K562 (cell line): ENCODE measurements at places on chromosomes 3 and 15.

DNA sequence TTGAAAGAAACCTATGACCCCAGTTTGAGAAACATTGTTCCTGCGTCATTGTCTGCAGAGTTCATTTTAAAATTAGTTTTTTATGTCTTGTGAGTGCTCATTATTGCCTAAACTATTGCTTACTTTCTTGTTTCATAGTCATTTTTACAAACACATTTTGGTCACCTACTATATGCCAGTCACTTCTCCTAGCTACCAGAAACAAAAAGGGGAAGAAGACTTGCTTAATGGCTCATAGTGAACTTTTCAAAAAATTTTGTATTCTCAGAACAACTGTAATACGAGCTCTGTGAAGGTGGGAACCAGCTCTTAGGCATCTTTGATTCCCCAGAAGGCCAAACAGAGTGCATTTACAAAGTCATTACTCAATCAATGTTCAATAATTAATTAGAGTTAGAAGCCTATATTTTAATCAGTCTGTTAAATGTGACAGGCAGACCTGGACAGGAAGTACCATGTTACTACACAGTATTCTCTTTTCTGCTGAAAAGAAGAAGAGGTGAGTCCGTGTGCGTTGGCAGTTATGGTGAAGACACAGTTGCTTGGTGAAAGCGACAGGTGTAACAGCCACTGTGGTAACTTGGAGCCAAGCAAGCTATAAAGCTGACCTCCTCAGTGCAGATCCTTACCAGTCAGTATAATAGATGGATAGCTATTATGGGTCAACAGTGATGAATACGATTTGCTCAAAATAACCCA is 46.6 kb downstream of the DPPA2 start:
- no peak for DNase-seq

GRCh38 chr3:65539616-65540015 is 499.1 kb downstream of the MAGI1 start:
- DNase-seq, result no peak

DNA sequence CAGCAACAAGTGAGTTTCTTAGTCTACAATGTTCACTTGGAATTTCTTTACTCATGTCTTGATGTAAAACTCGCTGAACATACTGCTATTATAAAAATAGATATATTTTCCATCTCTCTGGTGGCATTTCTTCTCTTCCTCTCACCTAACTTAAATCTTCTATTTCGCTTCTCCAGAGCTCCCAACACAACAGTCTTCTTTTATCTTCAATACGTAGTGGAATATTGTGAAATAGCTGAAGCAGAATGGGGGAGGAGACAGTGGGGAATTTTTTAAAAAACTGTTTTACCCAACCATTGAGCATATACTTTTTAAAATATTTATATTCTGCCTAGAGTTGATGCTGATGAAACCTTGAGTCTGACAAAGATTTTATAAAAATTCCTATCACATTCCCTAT is 548.5 kb downstream of the RBMS3 start:
- DNase-seq, result no peak

DNA sequence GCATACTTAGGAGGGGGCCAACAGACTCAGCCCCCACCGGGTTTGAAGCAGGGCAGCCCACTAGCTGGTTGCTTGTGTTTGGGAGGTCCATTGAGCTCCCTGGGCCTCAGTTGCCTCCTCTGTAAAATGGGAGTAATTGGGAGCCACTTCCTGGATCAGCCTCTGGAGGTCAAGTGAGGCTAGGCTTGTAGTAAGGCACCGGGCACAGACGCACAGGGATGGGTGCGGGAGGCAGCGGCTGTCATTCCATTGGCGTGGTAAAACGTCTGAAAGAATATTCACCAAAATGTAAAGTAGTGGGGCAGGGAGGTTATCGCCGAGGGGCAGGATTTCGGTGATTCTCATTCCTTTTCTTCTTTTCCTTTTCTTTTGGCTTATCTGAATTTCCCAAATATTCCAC is 64.6 kb downstream of the TLE3 start:
- DNase-seq, result no peak

DNA sequence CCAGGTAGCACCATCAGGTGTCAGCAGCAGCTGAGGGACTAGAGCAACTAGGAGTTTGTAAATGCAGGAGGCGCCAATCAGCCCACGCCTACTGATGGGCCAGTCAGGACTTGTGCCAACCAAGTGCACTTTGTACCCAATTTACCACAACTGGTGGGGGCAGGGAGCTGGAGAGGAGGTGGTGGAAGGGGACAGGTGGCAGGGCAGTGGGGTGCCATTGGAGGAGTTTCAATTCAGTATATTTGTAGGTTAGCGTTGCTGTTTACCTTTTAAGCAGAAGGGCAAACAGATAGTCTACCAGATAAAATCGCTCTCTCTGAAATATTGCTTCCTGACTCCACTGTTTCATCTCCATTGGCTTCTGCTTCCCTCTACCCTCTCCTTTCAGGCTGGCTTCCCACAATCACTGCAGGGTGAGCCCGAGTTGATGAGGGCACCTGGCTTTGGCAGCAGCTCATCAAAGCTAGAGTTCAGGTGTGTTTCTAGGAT is 75.7 kb downstream of the TRIM69 start:
- DNase-seq, result no peak

- DNase-seq, result no peak
These were observed 32.7 kb downstream of the RBM6 start for GRCh38 chr3:49972656-49973055.

- DNase-seq, result no peak
These were observed 15.4 kb downstream of the PARP14 start for GRCh38 chr3:122695927-122696561.

GRCh38 chr3:5103743-5104142 is 18.3 kb upstream of the ARL8B start:
- DNase-seq, result no peak

- no peak for DNase-seq
These were observed 110.0 kb upstream of the PLSCR5 start for GRCh38 chr3:146715170-146715569.

DNA sequence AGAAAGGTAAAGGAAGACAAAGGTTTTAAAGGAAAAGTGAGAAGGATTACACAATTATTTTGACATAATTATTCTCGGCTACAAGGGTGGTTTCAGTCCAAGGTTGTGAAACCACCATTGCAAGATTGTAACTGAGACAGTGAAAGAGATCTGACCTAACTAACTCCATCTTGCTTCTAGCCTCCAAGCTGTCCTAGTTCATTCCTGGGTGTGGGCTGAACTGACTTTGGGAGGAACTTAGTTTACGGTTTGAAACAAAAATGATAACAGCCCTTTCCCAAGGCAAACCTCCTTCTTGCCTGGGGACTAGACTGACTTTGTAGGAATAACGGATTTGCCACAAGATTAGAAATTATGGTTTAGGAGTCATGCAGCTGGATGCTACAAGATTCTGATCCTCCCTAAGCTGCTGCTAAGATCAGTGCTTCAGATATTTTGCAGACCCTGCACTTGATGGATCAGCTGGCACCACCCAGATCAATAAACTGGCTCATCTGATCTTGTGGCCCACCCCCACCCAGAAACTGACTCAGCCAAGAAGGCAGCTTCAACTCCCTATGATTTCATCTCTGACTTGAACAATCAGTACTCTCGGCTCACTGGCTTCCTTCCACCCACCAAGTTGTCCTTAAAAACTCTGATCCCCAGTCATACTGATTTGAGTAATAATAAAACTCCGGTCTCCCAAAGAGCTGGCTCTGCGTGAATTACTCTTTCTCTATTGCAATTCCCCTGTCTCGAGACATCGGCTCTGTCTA is 57.7 kb upstream of the AADACL2 start:
- DNase-seq, result peak; percentile 20

- DNase-seq, result no peak
These were observed 12.0 kb upstream of the ACAD9 start for GRCh38 chr3:128867200-128868125.

DNA sequence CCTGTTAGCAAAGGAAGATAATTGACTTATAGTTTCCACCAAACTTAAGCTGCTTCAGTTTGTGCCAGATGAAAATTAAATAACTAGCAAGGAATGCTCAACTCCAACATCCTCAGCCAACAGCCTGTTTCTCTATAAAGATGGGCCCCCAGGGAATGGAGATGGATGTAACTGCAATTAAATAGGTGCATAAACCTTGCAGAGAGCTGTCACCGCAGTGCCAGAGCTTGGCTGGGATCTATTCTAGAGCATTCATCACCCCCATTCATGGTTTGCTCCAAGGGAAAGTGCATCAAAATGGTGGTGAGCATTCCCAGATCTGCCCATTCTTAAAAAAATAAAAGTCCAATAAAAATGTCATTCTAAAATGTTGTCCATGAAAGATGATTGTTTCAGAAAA is 19.7 kb upstream of the RORA start:
- no peak for DNase-seq

DNA sequence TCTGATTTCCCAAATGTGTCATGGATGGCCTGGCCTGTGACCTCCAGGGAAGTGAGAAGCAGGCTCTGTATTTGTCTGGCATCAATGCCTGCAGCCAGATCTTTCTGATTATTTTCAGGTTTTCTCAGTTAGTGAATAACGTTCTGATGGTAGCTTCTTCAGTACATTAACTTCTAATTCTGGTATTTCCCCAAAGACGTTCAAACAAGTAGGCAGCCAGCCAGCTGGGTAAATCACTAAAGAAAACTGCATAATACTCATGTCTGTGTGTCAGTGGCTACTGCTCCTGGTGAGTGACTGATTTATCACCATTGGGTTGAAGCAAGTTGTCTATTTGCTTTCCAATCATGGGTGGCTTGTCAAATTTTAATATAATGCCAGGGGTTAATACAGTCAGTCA is 162.6 kb upstream of the PFN2 start:
- no peak for DNase-seq

DNA sequence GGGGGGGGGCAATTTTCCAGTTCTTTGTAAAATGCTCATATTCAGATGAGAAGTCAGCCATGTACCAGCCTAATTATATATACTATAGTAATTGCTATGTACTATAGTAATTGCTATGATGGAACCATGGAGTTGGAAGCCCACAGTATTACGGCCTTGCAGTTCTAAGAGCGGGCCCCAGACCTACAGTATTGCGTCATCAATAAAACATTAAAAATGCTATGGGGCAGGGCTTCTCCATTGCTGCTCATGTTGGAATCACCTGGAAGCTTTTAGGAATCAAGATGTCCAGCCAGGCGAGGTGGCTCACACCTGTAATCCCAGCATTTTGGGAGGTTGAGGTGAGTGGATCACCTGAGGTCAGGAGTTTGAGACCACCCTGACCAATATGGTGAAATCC is 443.7 kb upstream of the GRM7 start:
- no peak for DNase-seq

- no peak for DNase-seq
These were observed 251.7 kb upstream of the GOLGA6L4 start for GRCh38 chr15:83983634-83984458.

DNA sequence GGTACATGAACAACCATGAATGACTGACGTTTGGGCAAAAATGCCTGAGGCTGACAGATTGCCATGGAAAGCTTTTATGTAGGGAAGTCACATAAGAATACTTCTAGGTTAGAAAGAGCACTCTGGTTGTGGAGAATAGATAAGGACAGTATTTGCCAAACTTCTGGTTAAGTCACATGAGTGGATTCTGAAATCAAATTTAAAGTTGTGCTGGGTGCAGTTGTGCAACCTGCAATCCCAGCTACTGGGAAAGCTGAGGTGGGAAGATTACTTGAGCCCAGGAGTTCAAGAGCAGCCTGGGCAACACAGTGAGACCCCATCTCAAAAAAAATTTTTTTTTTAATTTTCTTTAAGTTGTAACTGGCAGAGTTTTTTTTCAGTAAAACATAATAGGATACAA is 7.2 kb upstream of the ZNF148 start:
- no peak for DNase-seq

DNA sequence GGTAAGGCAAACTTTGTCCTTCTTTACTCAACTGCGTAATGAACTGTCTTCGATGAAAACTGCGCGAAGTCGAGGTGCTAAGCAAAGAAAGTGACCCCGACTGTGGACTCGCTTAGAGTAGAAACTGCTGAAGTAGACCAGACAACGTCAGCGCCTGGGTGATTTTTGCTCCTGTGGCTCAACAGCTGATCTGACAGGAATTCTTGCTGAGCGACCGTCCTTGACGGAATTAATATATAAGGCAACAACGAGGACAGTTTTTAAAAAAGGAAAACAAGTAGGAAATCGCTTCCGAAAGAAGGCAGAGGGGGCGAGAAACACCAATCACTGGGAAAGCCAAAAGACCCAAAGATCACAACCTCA is 541 bp downstream of the RPS27L start:
- peak; percentile 61 for DNase-seq

- DNase-seq, result no peak
These were observed 13.6 kb downstream of the PDZRN3 start for GRCh38 chr3:73611176-73611575.

DNA sequence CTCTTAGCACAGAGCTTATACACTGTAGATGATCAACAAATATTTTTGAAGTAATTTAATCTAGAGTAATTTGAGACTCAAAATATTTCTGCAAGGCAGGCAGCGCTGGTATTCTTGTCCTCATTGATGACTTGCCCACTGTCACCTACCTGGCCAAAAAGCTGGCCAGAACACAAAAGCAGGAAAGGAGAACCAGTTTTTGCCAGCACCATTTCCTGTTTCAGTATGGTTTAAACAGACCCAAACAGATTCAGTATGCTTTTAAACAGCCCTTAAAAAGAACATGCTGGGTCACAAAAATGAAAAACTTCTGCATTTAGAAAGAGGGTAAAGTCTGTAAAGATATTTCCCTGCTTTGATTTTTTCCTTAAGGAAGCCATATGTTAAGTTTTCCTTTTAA is 42.3 kb upstream of the ZNF280D start:
- no peak for DNase-seq

- no peak for DNase-seq
These were observed 19.5 kb upstream of the DOCK3 start for GRCh38 chr3:50655009-50655830.
